ENCODE measurements at places on chromosomes 5 and 9.

- DNase-seq: no peak
Measured at GRCh38 chr5:111583758-111584203, 71.4 kb upstream of the STARD4 start.

GRCh38 chr5:179883163-179883562 lies 24.5 kb downstream of the TBC1D9B start:
- DNase-seq: no peak

DNA sequence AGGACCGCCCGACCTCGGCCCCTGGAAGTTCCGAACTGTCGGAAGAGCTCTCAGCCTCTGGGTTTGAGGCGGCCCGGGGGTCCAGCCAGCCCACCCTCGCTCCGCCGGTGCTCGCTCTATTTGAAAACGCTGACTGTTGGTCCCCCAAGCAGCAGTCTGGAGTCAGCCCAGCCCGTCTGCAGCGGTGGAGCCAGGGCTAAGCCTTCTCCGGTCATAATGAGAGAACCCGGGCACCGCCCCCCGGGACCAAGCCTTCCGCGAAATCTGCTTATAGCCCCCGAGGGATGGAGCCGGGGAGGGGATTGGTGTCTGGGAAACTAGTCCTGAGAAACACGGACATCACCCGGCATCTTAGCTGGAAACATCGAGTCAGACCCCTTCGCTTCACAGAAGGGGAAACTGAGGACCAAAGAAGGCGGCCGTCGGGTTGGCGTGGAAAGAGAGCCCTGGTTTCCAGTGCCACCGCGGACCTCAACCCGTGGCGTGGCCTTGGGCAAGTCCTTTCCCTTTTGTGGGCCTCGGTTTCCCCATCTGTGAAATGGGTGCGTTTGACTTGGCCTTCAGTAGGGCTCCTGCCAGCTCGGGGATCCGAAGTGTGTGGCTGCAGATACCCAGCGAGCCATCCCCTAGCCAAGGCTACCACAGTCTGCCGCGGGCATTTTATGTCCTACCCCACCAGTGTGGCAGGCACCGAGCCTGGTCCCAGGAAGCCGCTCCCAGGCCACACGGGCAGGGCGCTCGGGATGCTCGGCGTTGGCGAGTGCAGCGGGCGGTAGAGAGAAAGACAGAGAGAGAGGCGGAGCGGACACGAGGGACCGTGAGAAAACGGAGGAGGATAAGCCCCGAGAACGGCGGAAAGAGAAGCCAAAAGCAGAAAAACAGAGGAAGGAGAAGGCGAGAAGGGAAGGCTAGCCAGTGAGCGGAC lies 857 bp downstream of the ADAM19 start:
- DNase-seq: no peak

- DNase-seq: no peak
Measured at GRCh38 chr5:173962436-173962972, 26.5 kb upstream of the C5orf47 start.

GRCh38 chr5:125199968-125200865 lies 453.8 kb upstream of the ZNF608 start:
- no peak for DNase-seq

DNA sequence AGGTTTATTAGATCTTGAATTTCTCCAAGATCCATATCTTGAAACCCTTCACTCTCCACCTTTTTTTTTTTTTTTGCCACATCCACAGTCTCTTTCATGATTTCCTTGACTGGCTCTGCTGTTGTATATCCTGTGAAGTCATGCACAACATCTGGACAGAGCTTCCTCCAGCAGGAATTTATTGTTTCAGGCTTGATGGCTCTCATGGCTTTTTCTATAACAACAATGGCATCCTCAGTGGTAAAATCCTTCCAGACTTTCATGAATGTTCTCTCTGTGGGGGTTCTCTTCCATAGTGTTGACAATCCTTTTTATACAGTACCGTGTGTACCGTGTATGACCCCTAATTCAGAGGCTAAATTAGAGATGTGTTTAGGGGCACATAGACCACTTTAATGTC lies 24.0 kb downstream of the RANBP17 start:
- no peak for DNase-seq

All from caudate nucleus (tissue), 63 donors.